Heart right ventricle (tissue), 16 donors: ENCODE measurements at places on chromosomes 7 and 10. TPM values are rescaled to one million over a fixed set of nuclear protein-coding genes. Genes with fewer than 3 reads are reported as not detected.

DNA sequence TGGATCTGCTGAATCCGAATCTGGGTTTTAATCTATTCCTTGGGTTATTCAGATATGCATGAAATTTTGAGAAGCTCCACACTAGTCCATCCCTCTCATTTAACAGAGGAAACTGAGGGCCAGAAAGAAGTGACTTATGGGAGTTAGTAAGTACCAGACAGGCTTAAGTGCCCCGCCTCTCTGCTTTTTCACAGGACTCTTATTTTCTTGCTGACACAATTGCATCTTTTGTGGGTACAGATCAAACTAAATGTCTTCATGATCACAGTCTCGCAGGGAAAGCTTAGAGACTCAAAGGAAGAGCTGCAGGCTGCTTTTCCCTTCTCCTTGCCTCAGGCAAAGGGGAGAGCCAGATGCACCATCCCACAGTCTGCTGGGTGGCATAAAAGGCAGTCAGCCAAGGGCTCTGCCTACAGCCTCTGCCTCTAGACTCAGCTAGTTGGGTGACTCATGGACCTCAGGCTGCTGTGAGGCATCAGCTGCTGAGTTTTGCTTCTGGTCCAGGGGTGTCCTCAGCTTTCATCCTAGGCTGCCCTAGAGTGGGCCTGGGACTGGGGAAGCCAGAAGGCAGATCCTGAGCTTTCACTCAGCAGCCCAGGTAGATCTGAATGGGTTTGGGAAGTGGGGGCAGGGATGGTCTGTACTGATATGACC lies 11.6 kb downstream of the GOLGA7B start:
- DNase-seq: no peak

DNA sequence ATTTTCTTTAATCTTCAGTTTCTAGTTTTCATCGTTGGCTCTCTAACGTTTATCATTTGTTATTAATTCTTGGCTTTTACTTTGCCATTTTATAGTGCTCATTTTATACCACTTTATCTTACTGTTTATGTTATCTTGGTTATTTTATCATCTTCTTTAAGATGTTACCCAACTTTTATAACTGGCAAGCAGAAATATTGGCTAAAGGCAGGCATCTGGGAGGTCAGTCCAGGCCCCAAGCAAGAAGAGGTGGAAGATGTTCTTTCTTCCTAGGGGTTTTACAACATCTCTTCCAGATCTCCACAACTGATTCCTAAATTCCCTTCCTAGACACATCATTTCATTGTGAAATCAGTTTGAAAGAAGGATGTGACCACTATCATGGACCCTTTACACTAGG lies 208.1 kb downstream of the AHR start:
- DNase-seq: no peak

Gene NOD1
- total RNA-seq: 12.7 TPM

GRCh38 chr7:81339946-81340345 lies 421.1 kb upstream of the SEMA3C start:
- DNase-seq: no peak
